Hippocampal formation (tissue), 2 donors: ENCODE measurements at places on chromosomes 4 and X.

DNA sequence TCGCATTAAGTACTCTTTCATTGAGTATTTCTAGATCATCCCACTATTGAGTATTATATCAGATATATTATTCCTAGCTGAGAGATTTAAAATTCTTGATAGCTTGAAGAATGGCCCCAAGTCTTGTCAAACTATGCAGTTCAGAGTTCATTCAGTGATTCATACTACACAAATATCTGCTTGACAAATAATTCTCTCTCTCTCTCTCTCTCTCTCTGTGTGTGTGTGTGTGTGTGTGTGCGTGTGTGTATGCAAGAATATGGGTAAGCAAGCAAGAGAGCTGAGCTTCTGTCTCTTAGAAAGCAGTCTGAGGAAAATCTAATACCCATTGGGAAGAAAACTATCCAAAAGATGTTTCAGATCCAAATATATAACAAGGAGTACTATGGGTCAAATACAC lies 142.0 kb downstream of the SLC10A7 start:
- DNase-seq = no peak

- DNase-seq = no peak
Observed at GRCh38 chrX:74774988-74775387, 150.3 kb downstream of the NEXMIF start.

DNA sequence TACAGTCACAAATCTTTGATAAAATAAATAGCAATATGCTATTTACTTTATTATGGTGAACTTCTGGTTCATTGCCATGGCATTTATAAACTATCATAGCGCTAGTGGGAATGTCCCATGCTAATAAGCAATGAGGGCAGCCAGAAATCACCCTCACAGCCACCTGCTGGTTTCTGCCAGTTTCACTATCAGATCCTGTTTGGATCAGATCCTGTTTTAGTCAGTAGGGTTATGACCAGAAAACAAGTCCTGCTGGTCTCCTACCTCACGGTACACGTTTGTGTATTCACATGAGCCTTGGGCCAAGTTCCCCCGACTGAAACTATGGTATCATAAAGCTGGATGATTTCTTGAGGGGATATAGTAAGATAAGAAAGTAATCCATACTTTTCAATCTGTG lies 17.7 kb downstream of the FOXR2 start:
- DNase-seq = no peak

- DNase-seq = peak; percentile 41
Observed at GRCh38 chr4:82721819-82722423, 76.7 kb downstream of the SCD5 start.

- DNase-seq = no peak
Observed at GRCh38 chr4:107570952-107571351, 149.1 kb downstream of the PAPSS1 start.

DNA sequence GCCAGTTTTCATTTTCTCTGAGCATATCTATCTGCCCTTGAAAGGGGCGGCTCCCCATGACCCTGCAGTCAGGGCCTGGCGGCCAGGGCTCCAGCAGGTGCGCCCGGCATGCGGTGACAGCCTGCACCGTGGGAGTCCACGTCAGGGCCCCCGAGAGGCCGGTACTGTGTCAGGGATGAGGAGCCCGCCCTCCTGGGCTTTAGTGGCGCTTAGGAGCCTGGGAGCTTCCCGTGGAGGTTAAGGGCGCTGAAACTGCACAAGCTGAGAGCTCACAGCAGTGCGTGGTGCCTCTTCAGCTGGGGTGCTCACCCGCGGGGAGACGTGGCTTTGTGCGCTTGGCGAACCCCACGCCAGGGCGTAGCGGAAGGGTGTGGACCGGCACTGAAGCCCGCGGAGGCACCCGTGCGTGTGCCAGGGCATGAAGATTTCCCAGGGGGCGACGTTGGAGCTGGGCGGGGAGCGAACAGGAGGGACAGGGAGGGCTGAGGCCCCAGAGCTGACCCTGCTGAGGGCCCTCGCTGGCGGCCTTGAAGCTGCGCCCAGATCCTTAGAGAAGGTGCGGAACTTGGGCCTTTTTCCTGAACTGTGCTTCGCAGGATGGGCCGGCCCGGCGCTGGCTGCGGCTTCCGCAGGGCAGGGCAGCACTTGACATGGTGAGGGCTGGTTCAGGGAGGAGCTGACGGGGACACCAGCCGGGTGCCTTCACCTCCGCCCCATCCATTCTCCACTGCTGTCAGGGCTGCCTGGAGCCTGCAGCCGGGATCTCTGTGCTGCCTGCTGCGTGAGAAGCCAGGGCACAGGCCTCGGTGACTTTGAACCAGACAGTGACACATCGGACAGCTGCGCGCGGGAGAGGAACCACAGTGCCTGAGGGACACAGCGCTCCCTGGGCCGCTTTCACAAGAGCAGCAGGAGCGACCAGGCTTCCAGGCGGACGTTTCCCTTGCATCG lies 32.9 kb downstream of the HTT-AS start:
- DNase-seq = peak; percentile 5

DNA sequence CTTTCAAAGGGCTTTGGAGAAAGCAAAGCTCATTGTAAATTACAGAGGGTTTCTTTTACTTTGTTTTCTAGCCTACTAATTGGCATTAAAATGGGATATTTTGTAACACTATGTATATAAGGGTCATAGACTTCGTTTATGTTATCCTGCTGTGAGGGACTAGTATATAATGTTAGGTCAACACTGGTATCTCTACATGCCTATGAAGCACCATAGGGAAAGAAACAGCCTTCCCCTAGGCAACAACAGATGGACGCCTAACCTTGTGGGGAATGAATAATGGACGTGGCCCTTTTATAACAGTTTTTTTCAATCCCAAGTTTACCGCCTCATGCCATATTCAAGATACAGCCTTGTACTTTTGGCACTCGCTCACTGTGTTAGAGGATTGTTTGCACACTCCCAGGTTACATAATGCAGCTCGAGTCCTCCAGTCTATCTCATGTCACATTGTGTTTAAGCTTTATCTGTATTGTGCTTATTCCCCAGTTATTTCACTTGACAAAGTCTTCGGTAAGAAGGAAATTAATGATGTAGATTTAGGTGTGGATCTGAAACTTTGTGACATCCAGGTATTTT lies 711.0 kb downstream of the RPA4 start:
- DNase-seq = no peak

- DNase-seq = no peak
Observed at GRCh38 chr4:68576272-68577125, at the start of gene UGT2B17. Gene UGT2B17 (minus strand): TSS chr4:68576322. CDS start chr4:68568484, 7,838 bp downstream.

- no peak for DNase-seq
Observed at GRCh38 chr4:8255698-8256441, 13.7 kb upstream of the HTRA3 start.

- DNase-seq = no peak
Observed at GRCh38 chrX:16843208-16843909, 26.8 kb downstream of the RBBP7 start.

GRCh38 chrX:7264399-7264798 lies 116.4 kb upstream of the PUDP start:
- no peak for DNase-seq

- DNase-seq = no peak
Observed at GRCh38 chrX:136528645-136529315, 3.2 kb upstream of the VGLL1 start.

DNA sequence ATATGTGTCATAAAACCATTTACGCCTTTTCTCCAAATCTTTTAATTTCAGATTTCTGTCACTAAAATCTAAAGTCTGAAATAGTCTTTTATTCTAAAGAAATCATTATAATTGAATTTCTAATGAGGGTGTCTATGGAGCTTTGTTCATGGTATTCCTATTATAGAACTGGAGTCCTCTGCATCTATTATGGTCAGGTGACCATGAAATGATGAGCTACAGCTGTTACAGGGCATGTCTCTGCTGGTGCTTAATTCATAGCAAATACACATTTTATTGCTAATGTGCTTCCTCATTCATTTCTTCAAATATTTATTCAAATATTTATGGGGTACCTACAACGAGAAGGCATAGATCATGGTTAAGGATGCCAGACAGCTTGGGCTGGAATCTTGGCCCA lies 126.1 kb downstream of the NAA11 start:
- DNase-seq = no peak

GRCh38 chrX:72276478-72276953 lies 532 bp downstream of the RPS4X start:
- DNase-seq = no peak

GRCh38 chrX:133493366-133493765 lies 78.1 kb upstream of the GPC4 start:
- no peak for DNase-seq

- no peak for DNase-seq
Observed at GRCh38 chrX:2898846-2899512, 30.2 kb downstream of the ARSD start.

- no peak for DNase-seq
Observed at GRCh38 chr4:177901786-177902185, 459.5 kb upstream of the AGA start.

- DNase-seq = no peak
Observed at GRCh38 chr4:33592701-33593100, 2651.6 kb downstream of the ARAP2 start.

DNA sequence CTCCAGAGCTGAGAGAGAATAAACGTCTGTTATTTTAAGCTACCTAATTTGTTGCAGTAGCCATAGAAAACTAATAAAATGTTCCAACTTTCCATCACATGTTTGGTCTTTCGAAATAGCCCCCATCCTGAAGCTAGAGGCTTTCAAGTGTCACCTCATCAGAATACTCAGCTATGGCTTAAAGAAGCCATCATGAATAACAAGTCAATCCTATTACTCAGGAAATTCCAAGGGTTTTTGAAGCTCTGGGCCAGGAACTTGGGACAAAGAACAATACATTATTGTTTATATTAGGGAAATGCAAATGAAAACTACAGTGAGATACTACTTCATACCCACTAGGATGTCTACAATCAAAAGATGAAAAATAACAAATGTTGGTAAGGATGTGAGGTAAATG lies 42.2 kb downstream of the TBCK start:
- DNase-seq = peak; percentile 8

- no peak for DNase-seq
Observed at GRCh38 chrX:49247916-49248811, 12.9 kb downstream of the CCDC22 start.

DNA sequence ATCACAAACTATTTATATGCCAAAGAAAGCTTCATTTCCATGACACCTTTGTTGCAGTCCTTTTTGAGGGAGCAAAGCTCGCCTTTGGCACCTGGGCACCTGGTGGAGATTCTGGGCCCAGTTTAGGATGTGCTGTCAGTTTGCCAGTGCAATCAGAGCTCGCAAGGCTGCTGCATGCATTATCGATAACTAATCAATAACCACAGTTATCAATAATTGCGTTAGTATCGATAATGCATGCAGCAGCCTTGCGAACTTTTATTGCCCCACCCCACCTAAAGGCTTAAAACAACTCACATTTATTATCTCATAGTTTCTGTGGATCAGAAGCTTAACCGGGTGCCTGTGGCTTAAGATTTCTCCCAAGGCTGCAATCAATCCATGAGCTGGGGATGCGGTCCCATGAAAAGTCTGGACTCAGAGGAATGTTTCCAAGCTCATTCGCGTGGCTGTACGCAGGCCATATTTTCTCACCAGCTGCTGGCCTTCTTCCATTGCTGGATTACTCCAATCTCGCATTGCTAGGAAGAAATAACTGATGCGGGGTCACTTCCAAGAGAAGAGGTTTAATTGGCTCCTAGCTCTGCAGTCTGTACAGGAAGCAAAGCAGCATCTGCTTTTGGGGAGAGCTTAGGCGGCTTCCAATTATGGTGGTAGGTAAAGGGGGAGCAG lies 6.2 kb upstream of the AFAP1 start:
- no peak for DNase-seq

- DNase-seq = no peak
Observed at GRCh38 chr4:7553280-7553679, 118.5 kb upstream of the PSAPL1 start.

- DNase-seq = no peak
Observed at GRCh38 chr4:107993969-107994368, 4.3 kb downstream of the HADH start.

DNA sequence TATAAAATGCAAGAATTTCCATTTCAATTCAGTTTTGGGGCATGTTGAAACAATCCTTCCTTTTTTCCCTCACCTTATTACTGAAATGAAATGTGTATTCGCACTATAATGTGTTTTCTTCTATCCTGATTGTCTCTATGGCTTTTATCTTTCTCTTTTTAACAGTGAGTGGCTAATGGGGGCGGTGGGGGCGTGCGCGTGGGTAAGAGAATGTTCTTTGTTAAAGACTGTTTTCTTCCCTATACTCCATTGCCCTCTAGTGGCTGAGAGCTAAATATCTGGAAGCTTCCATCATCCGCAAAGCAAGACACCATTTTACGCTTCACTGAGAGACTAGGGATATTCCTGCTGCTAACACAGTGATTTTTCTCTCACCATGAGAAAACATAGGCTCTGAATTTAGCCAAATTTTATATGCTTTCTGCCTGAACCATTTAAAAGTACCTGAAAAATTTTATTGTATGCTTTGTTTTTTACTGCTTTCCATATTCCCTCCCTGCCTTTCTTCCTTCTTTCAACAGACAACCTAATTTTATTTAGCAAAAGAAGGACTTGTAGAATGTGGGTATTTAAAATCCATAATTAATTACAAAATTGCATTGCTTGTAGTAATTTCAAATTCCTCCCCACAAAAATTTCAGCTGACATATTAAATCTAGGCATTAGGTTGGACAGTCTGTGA lies 194.0 kb downstream of the GASK1B start:
- DNase-seq = peak; percentile 90

DNA sequence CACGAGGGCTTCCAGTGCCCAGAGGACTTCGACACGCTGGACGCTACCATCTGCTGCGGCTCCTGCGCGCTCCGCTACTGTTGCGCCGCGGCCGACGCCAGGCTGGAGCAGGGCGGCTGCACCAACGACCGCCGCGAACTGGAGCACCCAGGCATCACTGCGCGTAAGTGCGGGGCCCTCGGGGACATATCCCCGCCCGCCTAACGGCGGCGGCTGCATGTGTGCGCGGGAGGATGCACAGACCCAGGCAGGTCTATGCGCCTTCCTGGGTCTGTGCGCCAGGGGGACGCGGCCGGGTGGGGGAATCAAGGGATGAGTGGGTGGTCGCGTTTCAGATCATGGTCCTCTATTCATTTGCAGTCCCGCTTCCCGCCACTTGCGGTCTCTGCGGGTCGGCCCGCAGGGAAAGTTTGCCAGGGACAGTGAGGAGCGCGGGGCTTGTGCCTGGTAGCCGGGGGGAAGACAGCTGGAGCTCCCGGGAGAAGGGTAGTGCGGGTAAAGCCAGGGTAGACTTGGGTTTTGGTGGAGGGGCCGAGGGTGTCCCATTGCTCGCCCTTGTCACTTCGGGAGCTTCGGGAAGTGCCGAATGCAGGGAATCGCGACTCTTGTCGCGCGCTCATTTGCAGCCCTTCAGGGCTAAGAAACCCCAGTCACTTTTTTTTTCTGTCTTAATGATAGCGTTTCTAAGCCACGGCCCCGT lies 1.0 kb downstream of the SHISA3 start:
- DNase-seq = no peak

DNA sequence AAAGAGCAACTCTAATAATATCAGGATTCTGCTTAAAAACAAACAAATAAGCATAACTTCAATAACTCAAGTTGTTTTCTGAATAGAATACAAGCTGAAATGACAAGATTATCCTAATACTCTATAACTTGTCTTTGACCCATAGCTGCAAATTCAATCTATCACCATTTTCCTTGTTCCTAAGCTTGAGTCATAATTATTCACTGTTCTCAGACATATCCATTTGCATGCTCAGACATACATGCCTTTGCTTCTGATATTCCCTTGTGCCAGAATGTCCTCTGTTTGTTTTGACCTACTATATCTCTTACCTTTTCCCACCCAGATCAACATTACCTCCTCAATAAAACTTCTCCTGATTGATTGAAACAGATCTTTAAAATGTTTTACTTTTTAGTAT lies 109.7 kb downstream of the SNCA start:
- no peak for DNase-seq

GRCh38 chr4:1715002-1715758 lies 3.1 kb upstream of the SLBP start:
- DNase-seq = no peak

- DNase-seq = peak; percentile 78
Observed at GRCh38 chr4:2432991-2433530, 14.3 kb downstream of the CFAP99 start.
